Substantia nigra (tissue), 51 donors: ENCODE measurements at places on chromosomes 5 and 9.

GRCh38 chr5:54224103-54224826 lies 86.1 kb downstream of the ARL15 start:
- no peak for DNase-seq

GRCh38 chr9:135463140-135463539 lies 16.4 kb upstream of the PPP1R26 start:
- no peak for DNase-seq

GRCh38 chr5:133794771-133795415 lies 173.5 kb downstream of the C5orf15 start:
- DNase-seq, result no peak

DNA sequence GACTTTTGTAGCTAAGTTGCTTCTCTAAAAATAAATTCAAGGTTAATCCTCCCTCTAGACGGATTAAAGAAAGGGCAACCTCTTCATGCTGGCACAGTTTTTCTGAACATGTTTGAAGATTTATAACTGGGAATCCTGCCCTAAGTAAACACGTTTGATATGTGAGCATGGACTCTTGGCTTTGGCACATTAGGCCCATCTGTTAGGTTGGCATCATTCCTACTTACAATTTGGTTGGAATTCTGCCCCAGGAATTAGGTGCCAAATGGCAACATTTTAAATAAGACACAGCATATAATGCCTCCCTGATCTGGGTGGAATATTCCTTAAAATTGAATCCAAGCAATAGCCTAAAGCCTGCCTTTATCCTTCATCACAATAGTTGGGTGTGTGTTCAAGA lies 372.3 kb upstream of the CDH18 start:
- no peak for DNase-seq

- no peak for DNase-seq
Measured at GRCh38 chr5:78777901-78778300, 129.3 kb upstream of the LHFPL2 start.

GRCh38 chr5:173119719-173120118 lies 24.6 kb upstream of the BNIP1 start:
- no peak for DNase-seq

DNA sequence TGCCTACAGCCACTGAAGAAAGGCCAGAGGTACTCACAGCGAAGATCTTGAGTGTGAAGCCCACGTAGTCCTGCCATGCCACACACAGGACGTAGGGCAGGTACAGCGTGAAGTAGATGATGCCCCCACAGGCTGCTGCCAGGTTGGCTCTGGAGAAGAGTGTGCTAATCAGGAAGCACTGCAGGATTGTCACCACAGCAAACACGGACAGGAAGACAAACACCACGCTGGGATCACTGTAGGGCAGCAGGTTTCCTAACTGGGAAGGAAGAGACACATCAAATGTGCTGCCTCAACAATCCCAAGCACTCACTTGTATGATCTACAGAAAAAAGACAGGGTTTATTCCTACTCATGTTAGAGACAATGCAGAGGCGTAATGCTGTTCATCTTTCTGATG lies 63.0 kb downstream of the NIPSNAP3B start:
- no peak for DNase-seq

DNA sequence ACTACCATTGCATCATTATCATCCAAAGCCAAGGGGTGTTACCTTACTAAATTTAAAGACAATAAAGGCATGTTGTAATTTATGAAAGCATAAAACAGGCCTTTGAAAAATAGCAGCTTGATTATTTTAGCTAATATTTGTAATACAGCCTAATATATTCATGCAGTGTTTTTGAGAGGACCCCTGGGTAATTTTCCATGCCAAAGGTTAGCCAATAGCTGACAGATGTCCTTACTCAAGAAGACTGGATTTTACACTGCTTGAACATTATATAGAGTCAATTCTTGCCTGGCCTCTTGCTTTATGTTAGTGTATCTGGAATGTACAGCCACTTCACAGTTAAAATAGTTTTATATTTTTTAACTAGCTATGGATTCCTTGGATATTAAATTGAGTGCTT lies 337.8 kb upstream of the PAPPA start:
- DNase-seq, result no peak

DNA sequence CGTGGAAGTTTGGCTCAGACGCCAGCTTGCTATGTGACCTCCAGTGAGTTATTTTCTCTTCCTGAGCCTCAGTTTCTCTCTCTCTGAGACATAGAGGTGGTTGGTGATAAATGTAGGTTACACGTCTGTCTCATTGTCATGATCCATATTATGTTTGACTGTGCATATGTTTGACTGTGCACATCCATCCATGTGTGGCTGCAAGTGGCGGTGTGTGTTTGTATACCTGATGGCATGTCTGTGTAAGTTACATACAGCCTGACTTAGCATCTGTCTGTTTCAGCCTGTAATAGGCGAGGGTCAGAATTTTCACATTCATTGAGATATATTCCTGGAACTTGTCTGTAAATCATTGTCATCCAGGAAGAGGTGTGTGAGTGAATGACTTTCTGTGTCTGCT lies 3.3 kb downstream of the SPARC start:
- DNase-seq, result no peak

GRCh38 chr5:180274695-180275094 lies 17.2 kb downstream of the MAPK9 start:
- no peak for DNase-seq

DNA sequence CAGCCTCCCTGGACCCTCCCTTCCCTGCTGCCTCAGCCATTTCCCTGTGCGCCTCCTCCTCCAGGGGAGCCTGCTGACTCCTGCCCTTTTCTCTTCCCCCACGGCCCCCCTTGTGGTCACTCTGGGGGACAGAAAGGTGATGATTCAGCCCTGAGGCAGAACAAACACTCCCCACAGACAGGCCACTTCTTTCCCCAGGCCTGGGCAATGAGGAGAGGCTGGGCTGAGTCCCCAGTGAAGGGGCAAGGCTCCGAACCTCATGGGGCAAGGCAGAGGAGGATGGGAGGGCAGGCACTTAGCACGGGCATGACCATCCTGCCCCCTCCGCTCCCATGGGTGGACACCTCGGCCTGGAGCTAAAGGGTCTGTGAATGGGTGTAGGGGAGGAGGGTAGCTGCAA lies 21.0 kb downstream of the CSF1R start:
- DNase-seq, result no peak

GRCh38 chr5:122877518-122877917 lies 32.1 kb downstream of the SNX24 start:
- no peak for DNase-seq

DNA sequence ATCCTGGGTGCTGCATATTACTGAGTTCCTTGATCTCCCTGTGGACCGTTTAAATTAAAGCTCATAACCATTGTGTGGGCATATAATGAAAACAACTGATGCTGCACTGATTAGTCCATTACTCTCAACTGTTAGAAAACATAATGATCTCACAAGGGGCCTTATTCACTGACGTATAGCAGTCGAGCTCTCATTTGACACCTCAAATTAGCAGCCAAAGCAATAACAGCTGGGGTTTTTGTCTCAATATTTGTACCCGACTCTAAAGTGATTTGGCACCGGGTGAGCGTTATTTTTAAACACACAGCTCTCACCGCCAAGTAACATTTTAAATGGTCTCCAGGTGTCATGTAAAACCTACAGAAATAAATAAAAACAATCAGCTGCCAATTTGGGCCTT lies 252.2 kb upstream of the PANK3 start:
- no peak for DNase-seq

GRCh38 chr5:180938294-180938693 lies 39.3 kb downstream of the BTNL8 start:
- no peak for DNase-seq

- no peak for DNase-seq
Measured at GRCh38 chr5:1987471-1987870, 104.7 kb upstream of the IRX4 start.
